DMS79 treated with DMSO at 0.1 percent for 48 hours (cell line): ENCODE measurements at places on chromosomes 6 and 20.

GRCh38 chr6:159981403-159982245 is 12.7 kb downstream of the IGF2R start:
- DNase-seq = no peak

DNA sequence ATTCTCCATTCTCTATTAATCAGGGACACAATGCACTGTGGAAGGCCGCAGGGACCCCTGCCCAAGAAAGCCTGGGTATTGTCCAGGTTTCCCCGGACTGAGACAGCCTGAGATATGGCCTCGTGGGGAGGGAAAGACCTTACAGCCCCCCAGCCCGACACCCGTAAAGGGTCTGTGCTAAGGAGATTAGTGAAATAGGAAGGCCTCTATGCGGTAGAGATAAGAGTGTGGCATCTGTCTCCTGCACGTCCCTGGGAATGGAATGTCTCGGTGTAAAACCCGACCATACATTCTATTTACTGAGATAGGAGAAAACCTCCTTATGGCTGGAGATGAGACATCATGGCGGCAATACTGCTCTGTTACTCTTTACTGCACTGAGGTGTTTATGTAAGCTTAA is 15.7 kb upstream of the EIF2S2 start:
- no peak for DNase-seq

DNA sequence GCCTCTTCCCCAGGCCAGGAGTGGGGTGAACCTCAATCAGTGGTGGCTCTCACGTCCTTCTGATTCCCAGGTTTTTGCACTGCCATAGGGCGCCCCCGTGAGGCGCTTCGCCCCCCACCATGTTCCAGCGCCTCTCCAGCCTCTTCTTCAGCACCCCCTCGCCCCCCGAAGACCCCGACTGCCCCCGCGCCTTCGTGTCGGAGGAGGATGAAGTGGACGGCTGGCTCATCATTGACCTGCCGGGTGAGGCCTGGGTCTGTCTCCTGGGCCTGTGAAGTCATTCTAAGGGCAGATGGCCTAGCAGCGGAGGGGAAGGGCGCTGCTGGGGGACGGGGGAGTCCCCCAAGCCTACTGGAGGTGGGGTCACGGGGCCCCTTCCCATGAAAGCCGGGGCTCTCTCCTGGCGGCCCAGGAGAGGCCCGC is 4.5 kb downstream of the TP53INP2 start:
- peak; percentile 41 for DNase-seq

- DNase-seq = no peak
Measured at GRCh38 chr20:11676630-11677287, 240.9 kb upstream of the BTBD3 start.
